T-helper 22 cell (primary cell): ENCODE measurements at places on chromosomes 1 and 21.

GRCh38 chr1:229271448-229272159 is 693 bp downstream of the RAB4A start:
- DNase-seq = no peak

DNA sequence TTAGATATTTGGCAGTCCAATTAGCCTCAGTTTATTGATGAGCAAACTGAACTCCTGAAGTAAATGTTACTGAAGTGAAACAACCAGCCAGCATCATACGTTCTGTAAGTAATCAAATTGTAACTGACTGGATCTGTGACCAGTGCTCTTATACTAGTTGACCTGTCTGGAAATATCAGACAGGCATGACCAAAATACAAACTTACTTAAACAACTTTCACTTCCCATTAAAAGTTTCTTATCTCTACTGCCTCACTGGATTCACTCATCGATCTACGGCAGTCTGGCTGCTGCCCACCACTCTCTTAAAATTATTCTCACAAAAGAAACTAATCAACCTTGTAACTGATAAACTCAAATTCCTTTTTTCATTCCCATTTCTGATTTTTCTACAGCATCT is 56.4 kb downstream of the WDR3 start:
- no peak for DNase-seq

DNA sequence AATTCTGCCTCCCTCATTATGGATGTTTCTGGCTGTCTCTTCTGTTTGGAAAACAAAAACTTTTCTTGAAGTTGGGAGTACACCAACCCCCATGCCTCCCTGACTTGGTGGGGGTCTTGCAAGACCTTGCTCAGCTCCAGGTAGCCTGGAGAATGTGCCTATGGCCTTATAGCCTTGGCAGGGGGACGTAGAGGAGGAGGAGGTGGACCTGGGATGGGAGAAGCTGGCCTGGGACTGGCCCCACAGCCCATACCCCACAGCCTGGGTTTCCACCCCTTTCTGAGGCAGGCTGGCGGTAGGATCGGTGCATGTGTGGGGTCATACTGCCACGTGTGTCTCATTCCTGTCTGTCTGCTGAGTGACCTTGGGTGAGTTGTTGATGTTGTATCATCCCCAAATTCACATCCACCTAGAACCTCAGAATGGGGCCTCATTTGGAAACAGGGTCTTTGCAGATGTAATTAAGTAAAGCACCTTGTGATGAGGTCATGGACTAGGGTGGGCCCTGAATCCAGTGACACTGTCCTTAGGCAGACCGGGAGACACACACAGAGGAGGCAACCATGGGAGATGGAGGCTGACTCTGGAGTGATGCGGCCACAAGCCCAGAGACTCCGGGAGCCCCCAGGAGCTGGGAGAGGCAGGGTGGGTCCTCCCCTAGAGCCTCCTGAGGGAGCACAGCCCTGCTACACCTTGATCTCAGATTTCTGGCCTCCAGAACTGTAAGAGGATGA is 18.5 kb downstream of the OBSCN start:
- no peak for DNase-seq

DNA sequence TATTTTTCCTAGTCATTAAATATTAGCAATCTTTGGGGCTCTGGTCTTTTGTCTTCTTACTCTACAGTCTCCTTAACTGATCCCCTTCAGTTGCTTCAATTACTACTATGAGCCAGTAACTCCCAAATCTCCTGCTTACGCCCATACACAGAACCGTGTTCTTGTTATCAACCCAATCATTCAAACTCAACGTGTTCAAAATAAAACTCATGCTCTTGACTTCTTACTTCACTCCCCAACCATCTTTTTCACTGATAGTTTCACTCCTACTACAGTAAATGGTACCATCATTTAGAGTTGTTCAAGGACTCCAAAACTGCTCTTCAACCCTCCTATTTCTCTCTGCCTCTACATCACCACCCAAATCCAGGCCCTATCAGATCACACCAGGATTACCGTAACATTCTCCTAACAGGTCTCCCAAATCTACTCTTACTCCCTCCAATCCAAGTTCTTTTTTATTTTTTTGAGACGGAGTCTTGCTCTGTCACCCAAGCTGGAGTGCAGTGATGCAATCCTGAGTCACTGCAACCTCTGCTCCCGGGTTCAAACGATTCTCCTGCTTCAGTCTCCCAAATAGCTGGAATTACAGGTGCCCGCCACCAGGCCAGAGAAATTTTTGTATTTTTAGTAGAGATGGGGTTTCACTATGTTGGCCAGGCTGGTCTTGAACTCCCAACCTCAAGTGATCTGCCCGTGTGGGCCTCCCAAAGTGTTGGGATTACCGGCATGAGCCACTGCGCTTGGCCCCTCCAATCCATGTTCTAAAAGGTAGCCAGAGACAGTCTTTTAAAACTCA is 3.0 kb downstream of the YARS1 start:
- no peak for DNase-seq

- DNase-seq = no peak
Measured at GRCh38 chr1:168581817-168582572, 5.6 kb downstream of the XCL1 start.

DNA sequence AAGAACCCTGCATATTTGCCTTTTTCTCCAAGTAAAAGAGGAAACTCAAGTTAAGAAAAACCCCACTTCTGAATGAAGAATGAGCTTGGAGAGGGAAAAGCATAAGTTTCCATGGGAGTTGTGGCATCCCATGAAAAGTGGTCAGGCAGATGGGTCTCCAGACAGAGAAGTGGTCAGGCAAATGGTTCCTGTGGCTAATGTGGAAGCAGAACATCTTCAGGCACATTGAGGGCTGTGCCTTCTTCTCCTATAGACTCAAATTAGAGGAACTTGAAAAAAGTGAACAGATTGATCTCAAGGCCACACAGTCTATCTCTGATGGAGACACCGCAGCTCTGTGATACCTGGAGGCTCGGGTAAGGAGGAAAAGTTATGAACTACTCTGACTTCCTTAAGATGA is 55.7 kb upstream of the KIRREL1 start:
- DNase-seq = no peak

- DNase-seq = no peak
Measured at GRCh38 chr1:166507347-166507746, 331.9 kb upstream of the POGK start.

GRCh38 chr1:68812333-68812732 is 315.5 kb upstream of the DEPDC1 start:
- DNase-seq = no peak

DNA sequence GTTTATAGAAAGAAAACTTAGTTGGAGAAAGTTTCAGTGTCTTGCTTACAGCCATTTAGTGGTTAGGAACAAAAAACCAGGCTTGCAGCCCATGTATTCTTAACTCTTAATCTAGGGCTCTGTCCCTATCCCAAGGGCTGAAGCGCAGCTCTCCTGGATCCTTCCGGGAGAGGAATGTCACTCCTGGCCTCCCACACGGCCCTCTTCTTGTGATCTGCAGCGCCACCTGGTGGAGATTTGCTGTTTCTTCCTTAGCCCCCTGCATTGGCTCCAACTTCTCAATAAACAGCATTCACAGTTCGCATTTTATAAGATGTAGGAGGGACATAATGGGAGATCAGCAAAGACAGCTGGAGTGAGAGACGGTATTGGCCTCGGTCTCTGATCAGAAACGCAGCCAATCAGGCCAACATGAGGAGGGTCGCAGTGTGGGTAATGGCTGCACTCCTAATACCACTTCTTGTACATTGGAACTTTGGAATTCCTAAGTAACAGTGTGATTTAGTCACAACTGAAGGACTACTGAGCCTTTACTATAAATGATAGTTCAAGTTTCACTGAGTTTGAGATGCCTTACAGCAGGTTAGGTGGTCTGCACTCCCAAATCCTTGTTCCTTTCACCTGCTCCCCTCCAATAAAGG is 283.4 kb downstream of the ASTN1 start:
- no peak for DNase-seq

DNA sequence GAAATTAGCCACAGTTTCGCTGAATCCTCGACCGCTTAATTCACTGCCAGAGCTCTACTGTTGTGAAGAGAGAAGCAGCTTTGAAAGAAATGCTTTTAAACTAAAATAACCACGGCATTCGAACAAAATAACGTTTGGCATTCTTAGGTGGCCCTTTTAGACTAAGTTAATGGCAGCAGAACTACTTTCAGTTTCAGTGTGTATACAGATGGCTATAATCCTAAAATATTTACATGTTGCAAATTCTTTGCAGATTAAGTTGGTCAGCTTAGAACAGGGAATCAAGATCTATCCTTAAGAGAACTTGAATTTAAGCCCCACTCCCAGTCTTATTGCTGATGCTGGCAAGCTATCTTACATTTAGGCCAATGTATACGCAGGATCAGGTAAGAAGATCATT is 62.7 kb downstream of the ADSS2 start:
- DNase-seq = no peak

DNA sequence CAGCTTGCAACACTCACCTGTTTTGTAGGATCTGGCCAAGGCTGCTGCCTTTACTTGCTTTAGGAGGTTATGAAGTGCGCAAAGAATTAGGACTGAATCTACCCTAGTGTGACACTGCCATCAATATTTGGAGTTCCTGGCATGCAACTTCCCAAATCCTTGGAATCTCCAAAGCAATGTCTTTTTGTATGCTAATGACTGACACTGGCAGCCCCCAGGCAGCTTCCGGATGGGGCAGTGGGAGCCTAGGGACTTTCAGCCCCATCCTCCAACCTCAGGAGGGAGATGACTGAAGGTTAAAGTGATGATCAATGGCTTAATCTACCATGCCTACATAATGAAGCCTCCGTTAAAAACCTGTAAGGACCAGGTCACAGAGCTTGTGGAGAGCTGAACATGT is 5.5 kb downstream of the RCC2 start:
- no peak for DNase-seq

- DNase-seq = no peak
Measured at GRCh38 chr1:19689856-19690255, 25.2 kb downstream of the HTR6 start.

- no peak for DNase-seq
Measured at GRCh38 chr1:208807446-208808127, 563.4 kb upstream of the PLXNA2 start.

DNA sequence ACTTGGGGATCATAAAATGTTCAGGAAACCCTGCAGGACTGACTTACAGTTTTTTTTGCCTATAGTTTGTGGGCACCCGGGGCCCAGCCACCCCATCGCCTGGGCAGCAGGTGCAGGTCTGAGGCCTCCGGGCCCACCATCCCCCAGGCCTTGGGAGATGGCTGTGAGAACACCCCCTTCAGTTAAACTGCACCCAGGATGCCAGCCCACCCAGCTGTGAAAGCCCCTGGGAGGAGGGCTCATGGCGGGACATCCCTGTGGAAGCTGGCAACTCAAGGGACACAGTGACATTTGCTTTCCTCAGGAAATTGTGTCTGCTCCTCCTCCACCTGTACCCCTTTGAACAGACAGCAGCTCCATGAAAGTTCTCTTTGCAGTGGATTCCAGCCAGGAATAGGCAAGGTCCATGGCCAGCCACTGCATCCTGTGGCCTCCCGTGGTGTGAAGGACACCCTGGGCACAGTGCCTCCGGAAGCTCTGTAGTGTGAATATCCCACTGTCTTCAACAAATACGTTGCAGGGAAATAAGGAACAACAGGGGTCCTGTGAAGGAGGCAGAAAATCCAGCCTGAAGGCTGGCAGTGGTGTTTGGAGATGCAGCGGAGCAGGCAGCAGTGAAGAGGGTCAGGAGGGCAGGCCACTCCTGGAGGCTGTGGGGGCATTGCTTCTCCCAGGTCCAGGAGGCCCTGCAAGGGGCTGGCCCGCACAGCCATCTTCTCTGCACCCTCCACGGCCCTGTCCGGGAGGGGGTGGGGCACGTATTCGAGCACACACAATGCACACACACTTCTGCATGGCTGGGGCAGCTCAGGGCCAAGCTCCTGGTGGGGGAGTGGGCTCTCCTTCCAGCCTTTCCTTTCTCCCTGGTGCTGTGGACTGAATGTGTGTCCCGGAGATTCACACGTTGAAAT is 2.1 kb upstream of the OBSCN start:
- no peak for DNase-seq
